ENCODE measurements at places on chromosomes 6 and 20.
A peak's percentile ranks its signal among the peaks of the same experiment; 100 is the strongest.

- DNase-seq, result no peak
These were observed 204.7 kb downstream of the ESR1 start for GRCh38 chr6:152012227-152012626.

GRCh38 chr20:62587757-62588402 is 54.4 kb upstream of the SLCO4A1 start:
- no peak for DNase-seq

- DNase-seq, result no peak
These were observed 1.8 kb downstream of the RIPOR2 start for GRCh38 chr6:24933868-24934401.

GRCh38 chr6:41690541-41691330 is 44.7 kb downstream of the TFEB start:
- no peak for DNase-seq

DNA sequence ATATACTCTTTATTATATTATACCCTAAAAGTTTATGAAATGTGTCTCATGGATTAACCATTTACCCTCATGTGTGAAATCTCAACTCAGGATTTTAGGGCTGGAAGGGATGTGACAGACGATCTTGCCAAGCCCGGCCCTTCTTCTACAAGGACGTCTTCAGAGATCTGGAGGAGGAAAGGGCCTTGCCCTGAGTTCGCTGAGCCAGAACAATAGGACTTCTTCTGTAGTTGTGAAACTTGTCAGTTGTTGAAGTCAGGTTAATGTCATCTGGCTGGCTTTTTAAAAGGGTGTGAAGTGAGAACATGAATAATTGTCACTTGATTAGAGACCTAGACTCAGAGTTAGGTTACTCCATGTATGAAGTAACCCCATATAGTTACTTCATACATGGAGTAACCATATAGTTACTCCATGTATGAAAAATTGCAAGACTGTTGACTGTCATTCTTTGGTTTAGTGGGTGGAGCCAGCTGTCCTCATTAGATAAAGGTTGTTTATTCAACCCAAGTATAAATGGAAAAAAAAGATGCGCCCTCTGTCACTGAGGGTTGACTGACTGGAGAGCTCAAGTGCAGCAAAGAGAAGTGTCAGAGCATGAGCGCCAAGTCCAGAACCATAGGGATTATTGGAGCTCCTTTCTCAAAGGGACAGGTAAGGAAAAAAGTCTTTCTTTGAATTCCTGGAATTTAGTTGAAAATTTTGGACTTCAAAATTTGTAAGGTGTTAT is at the start of gene ARG1:
Gene ARG1, plus strand, starts transcription at position 541 of the 730 bp plus-strand sequence. Its CDS starts 57 bp downstream, at position 598.
- DNase-seq, result no peak

DNA sequence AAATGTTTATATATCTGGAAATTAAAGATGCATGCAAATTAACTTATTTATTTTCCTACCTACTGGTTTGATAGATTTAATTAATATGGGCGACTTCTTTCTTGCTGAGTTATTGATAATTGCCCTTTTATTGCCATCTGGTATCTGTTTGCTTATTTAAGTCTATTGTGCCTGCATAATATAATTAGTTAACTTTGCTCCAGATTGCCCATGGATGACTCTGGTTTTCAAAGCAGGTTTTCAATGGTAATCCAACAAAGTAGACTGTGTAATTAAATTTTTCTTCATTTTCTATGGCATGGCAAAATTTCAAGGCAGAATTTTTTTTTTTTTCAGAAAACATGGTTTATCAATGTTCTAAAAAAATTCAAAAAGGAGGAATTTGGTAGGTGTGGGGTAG is 1092.0 kb downstream of the GRIK2 start:
- no peak for DNase-seq

DNA sequence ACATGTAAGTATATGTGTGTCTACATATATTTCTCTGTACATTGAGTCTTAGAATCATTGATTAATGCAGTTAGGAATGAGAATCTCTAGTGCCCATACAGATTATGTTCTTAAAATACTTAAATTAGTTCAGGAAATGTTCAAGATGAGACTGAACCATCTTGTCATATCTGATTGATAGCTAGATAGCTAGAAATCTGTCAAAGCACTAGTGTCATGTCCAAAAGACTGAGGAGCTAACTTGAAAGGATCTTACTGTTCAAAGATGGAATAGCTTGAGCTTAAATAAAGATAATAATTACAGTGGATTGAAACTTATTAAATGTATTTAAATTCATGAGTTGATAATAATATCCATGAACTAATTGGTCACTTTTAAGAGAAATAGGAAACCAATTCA is 191.7 kb upstream of the TCF21 start:
- DNase-seq, result no peak

GRCh38 chr6:129845696-129846095 is 15.4 kb downstream of the TMEM244 start:
- DNase-seq, result no peak

DNA sequence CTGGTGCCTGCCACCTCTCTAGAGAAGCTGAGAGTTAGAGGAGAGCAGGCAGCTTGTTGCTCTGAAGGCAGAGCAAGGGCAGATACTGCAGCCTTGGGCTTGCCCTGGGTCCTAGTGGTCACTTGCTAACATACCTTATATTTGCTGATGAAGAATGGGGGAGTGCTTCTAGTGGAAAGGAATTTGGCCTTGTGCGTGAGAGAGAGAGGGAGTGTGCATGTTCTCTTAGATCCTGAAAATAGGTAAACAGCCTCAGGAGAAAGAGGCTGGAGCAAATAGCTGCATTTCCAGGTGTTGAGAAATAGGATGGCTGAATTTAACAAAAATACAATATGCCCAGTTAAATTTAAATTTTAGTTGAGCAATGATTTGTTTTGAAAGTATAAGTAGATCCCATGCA is 724.5 kb upstream of the FLRT3 start:
- no peak for DNase-seq

GRCh38 chr6:148912252-148912651 is 165.4 kb downstream of the UST start:
- no peak for DNase-seq

DNA sequence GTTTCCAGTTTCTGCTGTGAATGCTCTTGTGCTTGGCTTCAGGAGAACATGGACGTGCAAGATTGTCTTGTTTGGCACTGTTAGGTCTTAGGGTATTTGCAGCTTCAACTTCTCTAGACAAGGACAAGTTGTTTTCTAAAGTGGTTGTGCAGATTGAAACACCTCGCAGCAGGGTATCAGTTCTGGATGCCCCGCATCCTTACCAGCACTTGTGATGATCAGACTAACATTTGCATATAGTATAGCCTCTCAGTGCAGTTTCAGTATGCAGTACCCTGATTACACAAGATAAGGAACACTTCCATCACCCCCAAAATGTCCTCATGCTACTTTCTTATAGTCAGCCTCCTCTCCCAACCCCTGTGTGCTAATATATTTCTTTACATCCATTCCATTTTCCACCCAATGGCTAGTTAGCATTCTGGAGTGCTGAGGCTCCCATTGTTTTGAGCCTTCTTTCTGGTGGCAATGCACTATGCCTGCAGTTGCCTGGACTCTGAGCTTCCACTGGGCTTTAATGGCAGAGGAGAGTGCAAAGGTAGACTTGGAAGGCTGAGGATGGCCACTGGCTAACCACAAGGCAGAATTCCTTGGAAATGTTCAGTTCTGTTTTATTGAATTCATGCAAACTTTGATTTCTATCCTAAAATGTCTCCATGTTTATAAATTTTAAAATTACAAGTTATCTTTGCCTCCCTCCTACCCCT is 35.4 kb downstream of the KIF3B start:
- DNase-seq, result no peak

DNA sequence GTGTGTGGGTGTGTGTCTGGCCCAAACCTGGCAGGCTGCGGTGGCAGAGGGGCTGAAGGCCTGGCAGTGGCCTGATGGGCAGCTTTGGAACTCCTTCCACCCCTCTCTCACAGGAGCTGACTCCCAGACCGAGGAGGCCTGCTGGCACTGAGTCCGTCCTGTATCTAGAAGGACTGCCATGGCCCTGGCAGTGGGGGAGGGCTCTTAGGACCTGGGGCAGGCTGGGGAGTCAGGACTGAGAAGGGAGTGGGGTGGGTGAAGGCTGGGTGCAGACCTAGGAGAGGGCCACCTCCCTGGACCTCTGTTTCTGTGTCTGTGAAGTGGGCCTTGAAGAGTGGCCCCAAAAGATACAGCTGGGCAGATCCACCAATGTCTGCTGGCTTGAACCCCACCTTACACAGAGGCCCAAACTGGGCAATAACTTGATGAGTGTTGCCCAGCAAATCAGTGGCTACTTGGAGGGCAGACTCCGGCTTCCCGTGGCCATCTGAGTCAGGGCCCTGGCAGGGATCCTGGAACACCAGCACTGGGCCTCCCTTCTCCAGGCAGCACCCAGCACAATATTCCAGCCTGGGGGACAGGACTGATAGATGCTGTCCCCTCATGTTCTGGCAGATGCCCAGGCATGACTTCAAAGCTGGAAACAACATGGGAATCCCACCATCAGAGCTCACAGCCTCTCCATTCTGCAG is 46.7 kb upstream of the BLCAP start:
- DNase-seq, result no peak

DNA sequence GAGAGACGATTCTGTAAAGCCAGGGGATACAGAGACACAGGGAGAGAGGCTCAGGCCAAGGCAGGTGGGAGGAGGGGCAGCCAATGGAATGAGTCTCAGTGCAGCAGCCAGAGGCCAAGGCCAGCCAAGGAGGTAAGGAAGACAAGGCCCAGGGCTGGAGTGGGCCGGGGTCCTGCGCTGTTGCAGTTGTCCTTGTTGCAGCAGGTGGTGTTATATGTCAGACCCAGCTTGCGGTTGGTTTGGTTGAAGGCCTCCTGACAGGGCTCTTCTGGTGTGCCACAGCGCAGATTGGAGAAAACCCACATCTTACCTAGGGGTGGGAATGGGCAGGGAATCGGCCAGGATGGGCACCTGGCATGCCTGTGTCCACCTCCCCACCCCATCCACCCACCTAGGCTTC is 2.5 kb downstream of the LY6G6C start:
- DNase-seq, result no peak

GRCh38 chr20:6094063-6094462 is 28.8 kb downstream of the FERMT1 start:
- no peak for DNase-seq

DNA sequence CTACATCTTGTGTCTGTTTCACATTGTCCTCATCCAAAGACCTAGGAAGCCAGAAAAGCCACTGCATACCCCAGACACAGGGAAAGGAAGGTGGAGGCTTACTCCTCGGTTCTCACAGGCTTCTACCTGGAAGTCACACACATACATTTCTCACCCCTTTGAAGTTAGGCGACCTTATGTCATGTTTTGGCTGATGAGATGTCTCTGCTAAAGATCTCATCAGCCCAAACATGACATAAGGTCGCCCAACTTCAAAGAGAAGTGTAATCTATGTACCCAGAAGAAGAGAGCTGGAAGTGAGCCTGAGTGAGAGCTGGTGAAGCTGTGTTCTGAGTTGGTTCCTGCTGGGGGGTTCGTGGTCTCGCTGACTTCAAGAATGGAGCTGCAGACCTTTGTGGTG is 47.5 kb upstream of the SLC22A23 start:
- no peak for DNase-seq

- no peak for DNase-seq
These were observed 9.2 kb downstream of the PACRG start for GRCh38 chr6:162736961-162737360.

GRCh38 chr20:46406986-46407670 is 713 bp upstream of the ELMO2 start:
- peak; percentile 80 for DNase-seq

DNA sequence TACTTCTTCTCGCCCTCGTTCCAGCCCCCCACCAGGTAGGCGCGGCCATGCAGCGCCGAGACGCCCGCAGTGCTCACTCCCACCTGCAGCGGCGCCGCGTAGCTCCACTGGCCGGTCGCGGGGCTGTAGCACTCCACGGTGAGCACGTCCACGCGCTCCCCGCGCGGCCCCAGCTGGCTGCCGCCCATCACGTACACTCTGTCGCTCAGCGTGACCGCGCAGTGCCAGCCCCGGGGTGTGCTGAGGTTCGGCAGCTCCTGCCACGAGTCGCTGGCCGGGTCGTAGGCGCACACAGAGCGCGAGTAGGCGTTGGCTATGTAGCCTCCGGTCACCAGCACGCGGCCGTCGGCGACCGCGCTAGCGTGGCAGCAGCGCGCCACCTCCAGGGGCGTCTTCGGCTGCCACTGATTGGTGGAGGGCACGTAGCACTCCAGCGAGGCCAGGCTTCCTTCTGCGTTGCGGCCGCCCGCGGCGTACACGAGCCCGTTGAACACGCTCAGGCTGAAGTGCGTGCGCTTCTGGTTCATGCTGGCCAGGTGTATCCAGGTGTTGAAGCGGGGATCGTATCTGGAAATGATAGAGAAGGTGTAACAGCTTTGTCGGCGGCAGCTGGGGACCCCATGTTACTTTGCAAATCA is 13.7 kb downstream of the KLHL31 start:
- peak; percentile 86 for DNase-seq

DNA sequence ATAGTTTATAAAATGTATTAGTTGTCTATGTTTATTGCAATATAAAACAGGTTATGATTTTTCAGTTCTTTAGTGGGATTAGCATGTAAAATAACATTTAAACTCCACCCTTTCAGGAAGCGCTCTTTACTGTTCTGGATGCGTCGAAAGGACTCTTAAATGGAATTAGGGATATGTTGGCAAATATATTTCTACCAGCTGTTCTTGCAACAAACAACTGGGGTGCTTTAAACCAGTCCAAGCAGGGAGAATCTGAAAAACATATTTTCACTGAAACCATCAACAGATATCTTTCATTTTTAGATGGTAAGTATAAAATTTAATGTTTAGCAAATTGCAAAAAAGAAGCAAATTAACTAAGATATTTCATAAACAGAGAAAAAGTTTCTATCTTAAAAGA is 21.8 kb downstream of the DNAH8 start:
- no peak for DNase-seq

DNA sequence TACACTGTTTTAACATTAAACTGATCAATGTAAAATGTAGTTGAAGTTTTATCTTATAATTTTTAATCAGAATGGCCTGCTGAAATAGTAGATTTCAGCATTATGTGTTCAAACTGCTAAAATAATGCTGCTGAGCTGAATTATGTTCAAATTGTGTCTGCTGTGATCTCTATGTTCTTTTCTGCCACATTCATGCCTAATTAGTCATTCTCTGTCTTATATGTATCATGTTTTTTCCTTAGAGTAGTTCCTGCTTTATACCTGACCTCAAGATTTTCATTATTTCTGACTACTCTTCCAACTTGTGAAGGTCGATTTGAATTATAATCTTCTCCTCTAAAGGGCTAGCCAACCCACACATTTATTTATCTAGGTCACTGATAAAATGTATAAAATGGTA is 476.7 kb upstream of the EPHA7 start:
- no peak for DNase-seq

DNA sequence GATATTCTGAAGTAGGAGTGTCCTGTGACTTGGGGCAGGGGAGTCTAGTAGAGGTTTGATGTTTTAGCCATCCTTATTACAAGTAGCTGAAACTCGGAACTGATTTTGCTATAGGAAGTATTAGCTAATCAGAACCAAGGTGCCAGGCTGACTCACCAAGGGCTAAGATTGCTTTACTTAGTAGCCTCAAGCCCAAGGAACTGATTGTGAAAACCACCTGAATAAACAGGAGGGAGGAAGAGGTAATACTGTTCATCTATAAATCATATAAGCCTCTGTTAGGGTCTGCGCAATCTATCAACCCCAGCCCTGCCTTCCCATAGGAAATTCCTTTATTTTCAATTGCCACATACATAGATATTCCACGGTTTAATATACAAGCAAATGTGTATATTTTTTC is 54.4 kb downstream of the GNAS start:
- no peak for DNase-seq

GRCh38 chr20:3933218-3933617 is 44.0 kb downstream of the PANK2 start:
- DNase-seq, result no peak

Data from NCI-H1092 treated with DMSO at 0.1 percent for 48 hours (cell line).